ENCODE measurements at places on chromosomes 5 and 9. TPM values are rescaled to one million over a fixed set of nuclear protein-coding genes. Genes with fewer than 3 reads are reported as not detected.

Gene POLK
- 30.9 TPM for total RNA-seq

Gene MELK
- 6.0 TPM for total RNA-seq

Gene FAM78A
- total RNA-seq: 0.55 TPM

Gene REEP2
- 17.5 TPM for total RNA-seq

Gene SPINK4
- 0.74 TPM for total RNA-seq

Gene ISCA1
- total RNA-seq: 25.2 TPM

Gene ACTBL2
- 1.1 TPM for total RNA-seq

Gene SLC1A3
- 1.1 TPM for total RNA-seq

Gene CDC20B
- not detected for total RNA-seq

Gene FOXD4L3
- not detected for total RNA-seq

Gene QRFP
- total RNA-seq: not detected

Gene DND1
- total RNA-seq: 0.14 TPM

Gene ELOVL7
- total RNA-seq: 0.09 TPM

Gene OSTF1
- total RNA-seq: 39.6 TPM

Gene ERCC8
- total RNA-seq: 14.1 TPM

Gene CCNI2
- not detected for total RNA-seq

Gene EIF4E1B
- total RNA-seq: not detected

Gene KCNMB1
- not detected for total RNA-seq

Gene NME5
- total RNA-seq: 1.6 TPM

Gene IL13
- not detected for total RNA-seq

Gene RNF183
- total RNA-seq: not detected

Gene TAF1L
- not detected for total RNA-seq

Gene SCGB3A2
- total RNA-seq: not detected

Gene DPP7
- 68.8 TPM for total RNA-seq

Gene CA9
- 2.0 TPM for total RNA-seq

Gene PCDHB7
- 0.71 TPM for total RNA-seq

Gene TMEM215
- total RNA-seq: not detected

Gene CXCL14
- 0.37 TPM for total RNA-seq

Gene COL15A1
- total RNA-seq: 164 TPM

Gene FBN2
- 87.2 TPM for total RNA-seq

Gene CYLC2
- not detected for total RNA-seq

Gene CD74
- total RNA-seq: 1.8 TPM

Gene GRIN3A
- total RNA-seq: not detected

Gene C9orf50
- total RNA-seq: 0.18 TPM

Gene ALDOB
- not detected for total RNA-seq

Gene TRIP13
- 3.4 TPM for total RNA-seq

Gene OR1Q1
- not detected for total RNA-seq

Gene TXNDC8
- total RNA-seq: not detected

Gene CER1
- total RNA-seq: not detected

Gene PLGRKT
- 9.7 TPM for total RNA-seq

Gene SLC36A2
- not detected for total RNA-seq
